Diencephalon (tissue), 1 donor: ENCODE measurements at places on chromosomes 2 and 18. TPM values are rescaled to one million over a fixed set of nuclear protein-coding genes. Genes with fewer than 3 reads are reported as not detected.

The KCNG2 gene
- total RNA-seq, result 0.69 TPM

The CROCC2 gene
- 1.4 TPM for total RNA-seq

The REG3G gene
- not detected for total RNA-seq

The ABCG8 gene
- total RNA-seq, result 1.2 TPM

The BAZ2B gene
- 166 TPM for total RNA-seq

The IL1F10 gene
- not detected for total RNA-seq

The GPC1 gene
- 86.5 TPM for total RNA-seq

The TAF1B gene
- 45.2 TPM for total RNA-seq

The AGXT gene
- total RNA-seq, result not detected

The PLGLB2 gene
- total RNA-seq, result 1.6 TPM

The RGPD3 gene
- 1.2 TPM for total RNA-seq

The PTPRN gene
- total RNA-seq, result 66.9 TPM

The PMS1 gene
- 64.6 TPM for total RNA-seq
